Heart right ventricle (tissue), 16 donors: ENCODE measurements at places on chromosomes 11 and 22. TPM values are rescaled to one million over a fixed set of nuclear protein-coding genes. Genes with fewer than 3 reads are reported as not detected.

DNA sequence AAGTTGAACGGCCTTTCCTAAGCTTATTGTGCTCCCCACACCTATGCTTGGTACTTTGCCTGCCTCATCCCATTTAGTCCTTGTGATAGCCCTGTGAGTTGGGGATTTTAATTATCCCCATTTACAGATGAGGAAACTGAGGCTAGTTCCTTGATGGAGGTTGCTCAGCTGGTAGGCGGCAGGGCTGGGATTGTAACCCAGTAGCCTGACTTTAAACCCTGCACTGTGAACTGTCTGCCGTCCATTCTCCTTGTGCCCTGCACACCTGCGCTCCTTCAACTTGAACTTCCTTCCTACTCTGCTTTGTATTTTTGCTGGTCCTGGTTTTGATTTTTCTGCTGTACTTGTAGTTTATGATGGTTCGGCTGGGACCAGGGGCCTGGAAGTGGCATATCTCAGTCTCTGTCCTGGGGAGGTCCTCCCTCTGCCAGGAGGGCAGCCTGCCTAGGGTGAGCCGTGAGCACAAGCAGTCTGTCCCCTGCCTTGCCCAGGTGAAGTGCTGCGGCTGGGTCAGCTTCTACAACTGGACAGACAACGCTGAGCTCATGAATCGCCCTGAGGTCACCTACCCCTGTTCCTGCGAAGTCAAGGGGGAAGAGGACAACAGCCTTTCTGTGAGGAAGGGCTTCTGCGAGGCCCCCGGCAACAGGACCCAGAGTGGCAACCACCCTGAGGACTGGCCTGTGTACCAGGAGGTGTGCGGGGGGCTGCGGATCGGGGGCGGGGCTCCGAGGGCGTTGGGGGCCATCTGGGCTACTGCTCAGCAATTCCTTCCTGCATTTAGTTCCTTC, 52.4 kb downstream of the CD82 start:
- no peak overlapping the region for H3K4me3 ChIP-seq
- peaks cover 51% of the 10 kb centered on the region for H3K4me1 ChIP-seq
- DNase-seq: no peak
- no peaks in the 10 kb centered on the region for H3K27me3 ChIP-seq
- no peak overlapping the region for H3K27ac ChIP-seq

The VPREB1 gene
- not detected for total RNA-seq

DNA sequence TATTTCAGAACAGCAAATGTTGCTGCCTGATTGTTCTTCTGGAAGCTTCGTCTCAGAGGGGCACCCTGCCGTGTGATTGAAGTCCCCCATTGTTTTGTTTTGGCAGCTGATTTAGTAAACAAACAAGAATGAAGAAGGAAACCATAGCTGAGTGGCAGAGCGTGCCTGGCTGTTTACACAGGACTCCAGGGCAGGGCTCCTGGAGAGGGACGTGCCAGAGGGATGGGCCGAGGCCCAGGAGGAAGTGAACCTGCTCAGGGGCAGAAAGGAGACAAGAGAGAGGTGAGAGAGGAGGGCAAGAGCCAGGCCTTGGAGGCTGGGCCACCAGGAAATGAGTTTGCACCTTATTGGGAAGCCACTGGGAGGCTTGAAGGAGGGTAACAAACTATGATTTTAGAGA, 85.5 kb upstream of the B3GAT1 start:
- no peak overlapping the region for H3K4me3 ChIP-seq
- no peaks in the 10 kb centered on the region for H3K36me3 ChIP-seq
- H3K27me3 ChIP-seq: peaks cover 29% of the 10 kb centered on the region
- no peaks in the 10 kb centered on the region for H3K4me1 ChIP-seq
- DNase-seq: no peak

The LRP4 gene
- total RNA-seq: 20.7 TPM

- no peaks in the 10 kb centered on the region for H3K4me1 ChIP-seq
- no peak for DNase-seq
- H3K36me3 ChIP-seq: no peaks in the 10 kb centered on the region
- no peaks in the 10 kb centered on the region for H3K27me3 ChIP-seq
- H3K27ac ChIP-seq: no peak overlapping the region
- no peak overlapping the region for H3K4me3 ChIP-seq
Measured at GRCh38 chr11:34978236-34979191, 62.1 kb downstream of the PDHX start.

The SCGB1A1 gene
- total RNA-seq: not detected

The CNTF gene
- total RNA-seq: 1.3 TPM

The PLAAT5 gene
- total RNA-seq: 7.2 TPM

GRCh38 chr22:46001426-46002106, 24.6 kb upstream of the WNT7B start:
- peaks cover 70% of the 10 kb centered on the region for H3K4me1 ChIP-seq
- no peak for DNase-seq
- H3K4me3 ChIP-seq: no peak overlapping the region

The POU2AF3 gene
- 0.45 TPM for total RNA-seq

- no peak overlapping the region for H3K27ac ChIP-seq
- no peak for DNase-seq
- no peak overlapping the region for H3K4me3 ChIP-seq
- no peaks in the 10 kb centered on the region for H3K27me3 ChIP-seq
Measured at GRCh38 chr22:28948424-28948823, 65.1 kb downstream of the ZNRF3 start.

- DNase-seq: no peak
- H3K4me1 ChIP-seq: peaks cover 35% of the 10 kb centered on the region
- H3K27ac ChIP-seq: no peak overlapping the region
- H3K4me3 ChIP-seq: no peak overlapping the region
Measured at GRCh38 chr11:6617315-6617781, 1.9 kb downstream of the TPP1 start.

DNA sequence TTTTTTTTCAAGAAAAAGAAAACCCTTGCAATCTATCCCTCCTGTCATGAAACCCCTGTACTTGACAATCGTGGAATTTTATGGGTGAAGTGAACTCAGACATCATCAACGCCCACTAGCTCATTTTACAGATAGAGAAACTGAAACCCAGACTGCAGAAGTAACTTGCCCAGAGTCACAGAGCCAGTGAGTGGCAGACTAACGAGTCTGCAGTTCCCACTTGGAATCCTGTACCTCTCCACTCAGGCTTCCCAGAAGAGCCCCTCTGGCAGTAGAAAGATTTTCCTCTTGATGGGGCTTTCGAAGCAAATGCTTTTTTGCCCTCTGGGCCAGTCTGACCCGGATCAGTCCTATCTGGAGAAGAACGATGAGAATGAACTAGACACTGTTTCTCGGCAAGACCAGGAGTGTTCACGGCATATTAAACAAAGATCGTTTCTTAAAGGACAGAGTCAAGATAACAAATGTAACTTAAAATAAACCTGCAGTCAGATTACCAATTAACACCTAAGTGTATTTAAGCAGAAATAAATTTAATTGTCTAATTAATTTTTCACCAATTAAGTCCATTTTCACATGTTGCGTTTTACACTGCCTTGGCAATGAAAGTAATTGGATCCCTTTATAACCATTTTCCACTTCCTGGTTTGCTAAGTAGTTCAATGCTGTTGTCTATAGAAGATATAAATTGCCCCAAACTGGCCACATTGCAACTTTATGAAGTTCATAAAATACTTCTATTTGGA, 61.3 kb upstream of the CREB3L1 start:
- no peaks in the 10 kb centered on the region for H3K36me3 ChIP-seq
- H3K27ac ChIP-seq: no peak overlapping the region
- no peak for DNase-seq
- no peaks in the 10 kb centered on the region for H3K4me1 ChIP-seq
- H3K4me3 ChIP-seq: no peak overlapping the region

- H3K27me3 ChIP-seq: no peaks in the 10 kb centered on the region
Measured at GRCh38 chr11:2885017-2885677, 428 bp downstream of the CDKN1C start.

DNA sequence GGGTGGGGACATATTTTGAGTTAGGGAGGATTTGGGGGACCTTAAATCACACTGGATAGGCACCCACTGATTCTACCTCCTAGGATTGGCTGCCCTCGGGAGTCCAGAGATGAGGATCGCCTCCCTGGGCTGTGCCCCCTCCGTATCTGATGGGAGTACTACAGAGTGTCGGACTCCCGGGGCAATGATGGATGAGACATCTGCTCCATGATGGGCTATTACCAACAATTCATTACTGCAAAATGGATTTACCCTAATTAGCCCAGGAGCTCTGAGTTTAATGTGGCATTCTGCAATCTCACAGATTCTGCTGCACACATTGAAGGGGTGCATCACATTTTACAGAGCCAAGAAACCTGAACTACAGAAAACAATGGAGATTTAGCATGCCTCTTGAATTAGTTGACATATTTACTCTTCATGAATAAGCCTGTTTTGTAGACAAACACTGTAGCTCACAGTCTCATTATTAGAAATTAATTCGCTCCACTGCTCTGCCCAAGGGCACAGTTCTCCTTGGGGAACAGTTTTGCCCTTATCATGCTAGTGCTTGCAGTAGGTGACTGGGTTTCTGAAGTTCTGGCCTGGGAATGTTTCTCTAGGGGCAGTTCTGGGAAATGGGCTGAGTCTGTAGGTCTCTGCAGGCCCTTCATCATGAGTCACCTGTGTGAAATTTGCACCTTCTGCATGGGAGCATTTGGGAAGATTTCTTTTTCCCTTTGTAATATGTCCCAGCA, 217.1 kb upstream of the PLET1 start:
- no peaks in the 10 kb centered on the region for H3K27me3 ChIP-seq
- no peak overlapping the region for H3K27ac ChIP-seq
- H3K4me1 ChIP-seq: no peaks in the 10 kb centered on the region
- H3K4me3 ChIP-seq: no peak overlapping the region
- DNase-seq: no peak

- H3K27me3 ChIP-seq: no peaks in the 10 kb centered on the region
- no peak for DNase-seq
- H3K4me1 ChIP-seq: peaks cover 49% of the 10 kb centered on the region
- peak overlapping the region; percentile 71 for H3K4me3 ChIP-seq
Measured at GRCh38 chr22:38699143-38699542, 1.6 kb downstream of the JOSD1 start.

DNA sequence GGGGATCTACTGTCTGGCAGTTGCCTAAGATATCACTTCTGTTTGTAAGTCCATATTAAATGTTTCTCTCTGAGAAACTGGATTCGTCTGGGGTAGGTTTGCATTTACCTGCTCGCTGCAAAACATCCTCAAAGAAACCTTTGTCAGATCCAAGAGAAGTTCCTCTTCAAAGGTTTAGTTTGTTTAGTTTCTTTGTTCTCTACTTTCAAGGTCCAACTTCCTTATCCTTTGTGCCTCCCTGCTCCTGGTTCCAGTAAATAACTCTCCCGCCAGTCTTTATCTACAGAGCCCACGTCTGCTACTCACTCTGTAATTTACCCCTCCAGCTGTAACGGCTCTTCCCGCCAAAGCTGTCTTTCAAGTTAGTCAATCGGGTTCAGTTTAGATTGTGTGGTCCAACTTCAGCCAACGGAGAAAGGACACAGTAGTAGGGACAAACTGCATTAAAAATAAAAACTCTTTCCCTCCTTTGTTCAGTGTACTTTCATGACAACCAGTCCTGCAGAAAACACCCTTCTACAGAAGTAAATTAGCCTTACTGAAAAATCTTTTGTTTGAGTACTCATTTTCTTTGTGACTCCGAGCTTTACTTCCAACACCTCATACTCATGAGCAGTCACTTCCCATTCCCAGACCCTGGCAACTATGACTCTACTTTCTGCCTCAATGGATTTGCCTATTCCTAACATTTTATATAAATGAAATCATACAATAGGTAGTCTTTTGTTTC, 41.0 kb downstream of the TMPRSS5 start:
- DNase-seq: no peak
- H3K4me1 ChIP-seq: no peaks in the 10 kb centered on the region
- no peaks in the 10 kb centered on the region for H3K36me3 ChIP-seq
- no peaks in the 10 kb centered on the region for H3K27me3 ChIP-seq

DNA sequence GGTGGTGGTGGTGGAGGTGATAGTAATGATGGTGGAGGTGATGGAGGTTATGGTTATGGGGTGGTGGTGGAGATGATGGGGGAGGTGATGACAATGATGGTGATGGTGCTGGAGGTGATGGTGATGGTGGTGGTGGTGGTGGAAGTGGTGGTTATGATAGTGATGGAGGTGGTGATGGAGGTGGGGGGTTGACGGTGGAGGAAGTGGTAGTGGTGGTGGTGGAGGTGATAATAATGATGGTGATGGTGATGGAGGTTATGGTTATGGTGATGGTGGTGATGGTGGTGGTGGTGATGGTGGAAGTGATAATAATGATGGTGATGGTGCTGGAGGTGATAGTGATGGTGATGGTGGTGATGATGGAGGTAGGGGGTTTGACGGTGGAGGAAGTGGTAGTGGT, 16.9 kb upstream of the WNT7B start:
- no peaks in the 10 kb centered on the region for H3K27me3 ChIP-seq
- H3K4me1 ChIP-seq: peaks cover 54% of the 10 kb centered on the region
- no peak for DNase-seq
- H3K4me3 ChIP-seq: no peak overlapping the region

DNA sequence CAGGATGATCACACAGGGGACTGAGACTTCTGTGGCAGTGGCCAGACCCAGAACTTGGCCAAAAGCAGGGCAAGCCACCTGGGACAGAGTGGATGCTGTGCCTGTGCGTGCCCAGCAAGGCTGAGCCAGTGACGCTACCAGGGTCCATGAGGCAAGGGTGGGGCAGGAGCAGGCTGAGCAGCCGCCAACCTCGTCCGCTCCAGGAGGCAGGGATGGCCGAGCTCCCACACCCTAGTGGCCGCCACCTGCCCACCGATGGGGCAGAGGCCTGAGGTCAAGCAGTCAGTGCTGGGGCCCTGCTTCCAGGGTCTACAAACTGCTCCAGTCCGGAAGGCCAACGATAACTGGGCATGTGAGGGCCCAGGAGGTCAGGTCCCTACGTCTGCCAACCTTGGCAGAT, 7.3 kb downstream of the KRTAP5-9 start:
- DNase-seq: no peak
- H3K27me3 ChIP-seq: no peaks in the 10 kb centered on the region
- no peaks in the 10 kb centered on the region for H3K36me3 ChIP-seq
- H3K4me3 ChIP-seq: no peak overlapping the region
- no peak overlapping the region for H3K27ac ChIP-seq
- no peaks in the 10 kb centered on the region for H3K4me1 ChIP-seq

The SCO2 gene
- total RNA-seq: not detected

DNA sequence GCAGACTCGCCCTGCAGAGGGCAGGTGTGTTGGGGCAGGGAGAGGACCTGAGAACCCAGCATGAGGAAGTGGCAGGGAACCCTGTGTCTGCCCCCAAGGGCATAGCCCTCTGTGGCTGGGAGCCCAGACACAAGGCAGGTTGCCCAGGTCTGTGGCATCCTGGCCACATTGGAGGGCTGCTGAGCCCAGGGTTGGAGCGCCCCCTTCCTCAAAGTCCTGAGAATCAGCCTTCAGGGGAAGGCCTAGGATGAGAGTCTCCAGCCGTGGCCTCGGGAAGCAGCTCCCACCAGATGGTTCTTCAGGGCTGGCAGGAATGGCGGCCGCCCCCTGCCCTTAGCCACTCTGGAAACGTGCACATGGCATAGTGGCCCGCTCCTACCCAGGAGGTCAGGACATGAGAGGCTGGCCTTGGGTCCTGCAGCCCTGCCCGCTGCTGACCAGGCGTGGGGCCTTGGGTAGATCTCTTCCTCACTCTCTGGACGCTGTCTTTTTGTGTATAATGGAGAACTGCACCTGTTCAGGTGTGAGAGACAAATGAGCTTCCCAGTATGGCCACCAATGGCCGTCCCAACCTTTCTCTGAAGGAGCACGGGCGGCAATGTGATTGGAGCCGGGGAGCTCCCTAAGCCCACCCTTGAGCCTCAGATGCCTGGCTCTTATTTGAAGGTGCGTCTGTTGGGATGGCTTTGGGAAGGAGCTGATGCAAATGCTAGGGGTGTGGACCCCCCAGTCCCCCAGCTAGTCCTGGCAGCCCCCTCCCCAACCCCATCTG, 4.6 kb upstream of the CDC42BPG start:
- no peak overlapping the region for H3K4me3 ChIP-seq
- peaks cover 36% of the 10 kb centered on the region for H3K4me1 ChIP-seq
